ENCODE measurements at places on chromosomes 2 and 18.

- no peak for DNase-seq
These were observed 49.9 kb downstream of the TMEM18 start for GRCh38 chr2:627340-627709.

GRCh38 chr2:152740743-152741328 is 22.4 kb downstream of the ARL6IP6 start:
- peak; percentile 39 for DNase-seq

- DNase-seq: no peak
These were observed 160.6 kb upstream of the SMAD7 start for GRCh38 chr18:49111191-49111988.

DNA sequence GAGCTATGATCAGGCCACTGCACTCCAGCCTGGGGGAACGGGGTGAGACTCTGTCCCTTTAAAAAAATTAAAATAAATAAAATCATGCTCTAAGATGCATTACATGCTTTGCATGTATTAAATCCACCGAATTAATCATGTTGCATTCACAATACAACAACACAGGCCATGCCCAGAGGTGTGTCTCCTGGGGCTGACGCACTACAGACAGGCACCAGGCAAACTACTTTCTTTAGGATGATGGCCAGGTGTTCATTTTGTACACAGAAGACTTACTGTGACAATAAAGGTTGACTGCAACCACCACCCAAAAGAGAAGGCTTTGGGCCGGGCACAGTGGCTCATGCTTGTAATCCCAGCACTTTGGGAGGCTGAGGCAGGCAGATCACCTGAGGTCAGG is 226.8 kb upstream of the PXDN start:
- no peak for DNase-seq

- DNase-seq: no peak
These were observed 337.4 kb downstream of the PTPRM start for GRCh38 chr18:7904529-7904928.

DNA sequence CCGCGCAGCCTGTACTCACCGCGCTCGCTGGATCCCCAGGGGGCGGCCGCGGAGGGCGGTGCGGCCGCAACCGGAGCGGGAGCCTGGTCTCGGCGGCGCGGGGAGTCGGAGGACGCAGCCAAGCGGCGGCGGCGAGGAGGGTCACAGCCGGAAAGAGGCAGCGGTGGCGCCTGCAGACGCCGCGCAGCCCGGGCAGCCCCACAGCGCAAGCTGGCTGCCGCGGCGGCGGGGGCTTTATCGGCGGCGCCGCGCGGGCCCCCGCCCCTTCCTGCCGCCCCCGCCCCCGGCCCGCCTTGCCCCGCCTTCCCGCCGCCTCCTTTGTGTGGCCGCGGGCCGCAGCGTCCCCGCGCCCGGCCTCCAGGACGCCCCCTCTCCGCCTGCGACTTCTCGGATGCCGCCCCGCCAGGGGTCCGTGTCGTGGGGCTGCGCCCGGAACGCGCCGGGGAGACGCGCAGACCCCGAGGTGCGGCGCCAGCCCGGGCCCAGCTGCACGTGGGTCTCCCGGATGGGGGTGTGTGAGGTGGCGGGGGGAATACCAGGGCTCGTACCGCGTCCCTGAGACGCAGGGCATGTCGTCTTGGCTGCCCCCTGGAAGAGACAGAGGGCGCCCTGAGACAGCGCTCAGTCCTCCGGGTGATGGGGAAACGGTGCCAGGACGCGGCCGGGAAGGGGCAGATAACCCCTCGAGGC is at the start of gene SERPINE2:
Gene SERPINE2, minus strand, starts transcription at position 207 of the 690 bp plus-strand sequence. CDS start 37,386 bp downstream, outside the sequence.
- DNase-seq: peak; percentile 16

DNA sequence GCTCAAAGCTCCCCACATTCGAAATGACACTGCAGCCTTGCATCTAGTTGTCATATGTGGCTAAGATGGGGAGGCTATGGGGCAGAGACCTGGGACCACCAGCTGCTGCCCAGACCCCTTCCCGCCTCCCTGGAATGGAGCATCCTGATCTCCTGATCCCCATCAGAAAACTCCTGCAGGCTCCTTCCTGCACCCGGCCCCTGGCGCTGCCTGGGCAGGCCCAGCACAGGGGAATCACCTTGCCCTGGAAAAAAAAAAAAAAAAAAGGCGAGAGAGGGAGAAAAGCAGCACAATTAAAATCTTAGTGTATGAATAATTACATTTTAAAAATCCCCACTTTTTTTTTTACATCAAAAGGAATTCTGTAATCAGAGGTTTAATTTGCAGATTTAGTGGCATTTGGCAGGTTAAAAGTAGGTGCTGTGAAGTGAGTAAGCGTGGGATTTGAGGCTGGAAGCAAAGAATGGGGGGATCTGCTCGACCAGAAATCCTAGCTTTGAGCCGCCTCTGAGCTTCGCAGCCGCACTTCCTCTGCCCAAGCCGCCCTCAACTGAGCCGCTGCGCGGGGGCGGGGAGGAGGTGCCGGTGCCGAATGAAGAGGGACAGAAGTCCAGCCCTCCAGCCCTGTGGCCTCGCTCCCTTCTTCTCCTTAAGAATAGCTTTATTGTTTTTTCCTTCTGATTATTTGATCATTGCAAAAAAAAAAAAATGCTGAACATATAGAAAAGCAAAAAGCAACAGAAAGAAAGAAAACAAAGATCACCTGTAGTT is 30.0 kb downstream of the THNSL2 start:
- no peak for DNase-seq

GRCh38 chr2:46269544-46270273 is 27.5 kb upstream of the EPAS1 start:
- no peak for DNase-seq

GRCh38 chr2:127220768-127221527 is 849 bp upstream of the CYP27C1 start:
- DNase-seq: no peak

DNA sequence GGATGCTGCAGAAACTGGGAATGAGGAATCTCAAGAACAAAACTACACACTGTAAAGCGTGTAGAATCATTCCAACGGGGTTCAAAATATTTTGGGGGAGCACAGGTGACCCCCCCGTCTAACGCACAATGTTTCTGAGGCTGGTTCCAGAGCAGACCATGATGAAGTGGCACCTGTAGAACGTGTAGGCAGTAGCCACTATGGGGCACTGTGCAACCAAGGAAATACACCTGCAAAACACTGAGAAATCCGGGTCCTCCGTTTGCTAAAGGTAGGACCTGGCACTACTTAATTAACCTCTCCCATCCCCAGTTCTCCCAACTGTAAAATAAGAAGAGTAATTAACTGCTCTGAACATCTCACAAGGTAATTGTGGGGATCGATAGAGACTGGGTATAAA is 22.6 kb downstream of the ST6GAL2 start:
- no peak for DNase-seq

DNA sequence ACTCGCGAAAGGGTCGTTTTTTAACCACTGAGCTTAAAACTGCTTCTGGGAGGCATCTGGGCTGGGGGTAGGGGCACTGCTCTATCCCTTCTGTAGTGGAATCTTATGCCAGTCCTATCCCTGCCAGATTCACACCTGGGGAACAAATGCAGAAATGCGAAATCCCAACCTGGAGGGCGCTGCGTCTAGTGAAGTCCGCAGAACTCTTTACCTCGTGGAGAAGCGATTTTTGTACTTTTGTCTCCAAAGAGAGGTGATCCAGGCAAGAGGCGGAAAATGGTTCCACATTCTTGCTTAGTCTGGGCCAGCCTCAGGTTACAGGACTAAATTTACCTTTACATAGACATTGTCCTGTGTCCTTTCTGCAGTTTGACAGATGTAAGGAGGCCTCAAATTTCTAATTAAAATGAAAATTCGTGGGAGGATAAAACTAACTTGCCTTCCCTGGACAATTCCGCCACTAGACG is 10.4 kb downstream of the TBR1 start:
- DNase-seq: no peak

DNA sequence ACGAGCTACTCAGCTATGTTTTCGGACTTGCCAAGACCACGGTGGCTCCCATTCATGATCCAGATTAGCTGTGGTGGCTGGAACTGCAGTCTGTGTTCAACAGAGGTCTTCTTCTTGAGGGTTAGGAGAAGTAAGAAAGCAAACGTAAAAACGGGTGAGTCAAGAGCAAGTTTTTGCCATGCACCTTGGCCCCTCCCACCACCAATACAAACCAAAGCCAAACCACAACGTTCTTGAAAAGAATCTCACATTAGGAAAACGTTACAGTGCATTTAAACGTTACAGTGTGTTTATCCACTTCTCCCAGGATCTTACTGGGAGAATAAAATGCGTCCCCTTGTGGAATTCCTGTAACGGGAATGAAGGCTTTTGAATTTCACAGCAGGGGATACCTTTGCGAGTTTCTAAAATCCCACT is 725 bp downstream of the FBXO48 start:
- DNase-seq: no peak

DNA sequence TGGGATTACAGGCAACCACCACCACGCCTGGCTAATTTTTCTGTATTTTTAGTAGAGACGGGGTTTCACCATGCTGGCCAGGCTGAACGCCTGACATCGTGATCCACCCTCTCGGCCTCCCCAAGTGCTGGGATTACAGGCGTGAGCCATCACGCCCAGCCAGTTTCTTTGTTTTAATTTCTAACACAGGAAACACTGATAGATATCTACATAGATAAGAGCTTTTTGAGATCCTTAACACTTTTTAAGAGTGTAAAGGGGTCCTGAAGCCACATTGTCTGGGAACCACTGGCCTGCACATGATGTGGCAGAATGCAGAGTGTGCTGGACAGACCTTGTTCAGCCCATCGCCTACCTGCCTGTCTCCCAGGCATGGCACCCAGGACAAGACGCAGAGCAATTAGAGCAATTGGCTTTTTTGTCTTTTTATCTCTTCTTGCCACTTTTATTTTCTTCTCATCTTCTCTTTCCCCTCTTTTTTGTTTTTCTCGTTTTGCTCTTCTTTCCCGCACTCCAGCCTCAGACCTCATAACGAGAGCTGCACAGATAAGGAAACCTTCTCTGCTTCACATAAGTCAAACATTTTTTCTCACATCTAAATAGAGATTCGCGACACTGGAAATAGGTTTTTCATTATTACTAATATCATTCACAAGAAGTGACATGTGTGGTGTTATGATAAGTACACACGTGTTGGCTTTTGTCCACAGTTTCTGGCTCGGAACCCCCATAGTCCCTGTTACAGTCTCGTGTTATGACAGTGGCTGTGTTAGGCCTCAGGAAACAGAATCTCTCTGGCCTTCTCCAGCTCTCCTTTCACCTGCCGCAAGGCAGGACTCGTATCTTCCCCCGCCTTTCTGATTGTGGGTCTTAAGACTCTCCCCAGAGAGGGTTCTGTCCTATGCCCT is 25.2 kb upstream of the GPR55 start:
- DNase-seq: no peak

GRCh38 chr2:46650556-46651001 is 171.2 kb downstream of the TMEM247 start:
- peak; percentile 47 for DNase-seq

DNA sequence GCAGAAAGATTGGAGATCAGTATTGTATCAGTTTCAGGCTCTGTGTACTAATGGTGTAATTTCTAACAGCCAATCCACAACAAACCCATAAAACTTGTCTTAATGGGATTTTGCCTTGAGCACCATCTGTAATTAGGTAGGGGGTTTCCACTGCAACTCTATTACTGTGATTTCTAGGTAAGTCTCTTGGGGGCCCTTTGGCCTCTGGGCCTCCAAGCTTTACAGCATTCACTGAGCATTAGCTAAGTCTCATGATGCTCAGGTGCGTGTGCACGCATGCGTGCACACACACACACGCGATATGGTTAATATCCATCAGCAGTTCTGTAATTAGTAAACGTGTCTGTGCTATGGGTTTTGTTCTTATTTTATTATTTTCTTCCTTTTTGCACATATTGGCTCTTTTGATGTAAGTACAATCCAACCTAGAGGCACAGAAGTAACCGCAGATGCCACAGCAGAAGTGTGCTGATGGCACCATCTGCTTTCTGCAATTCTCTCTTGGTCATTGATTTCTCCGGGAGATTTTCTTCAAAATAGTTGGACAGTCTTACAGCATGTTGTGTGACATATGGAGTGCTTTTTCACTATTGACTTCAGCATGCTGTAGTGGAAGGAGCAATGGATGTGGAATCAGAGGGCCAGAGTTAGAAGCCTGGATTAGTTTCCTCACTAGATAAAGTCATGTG is 592.0 kb downstream of the LRRTM4 start:
- DNase-seq: no peak

DNA sequence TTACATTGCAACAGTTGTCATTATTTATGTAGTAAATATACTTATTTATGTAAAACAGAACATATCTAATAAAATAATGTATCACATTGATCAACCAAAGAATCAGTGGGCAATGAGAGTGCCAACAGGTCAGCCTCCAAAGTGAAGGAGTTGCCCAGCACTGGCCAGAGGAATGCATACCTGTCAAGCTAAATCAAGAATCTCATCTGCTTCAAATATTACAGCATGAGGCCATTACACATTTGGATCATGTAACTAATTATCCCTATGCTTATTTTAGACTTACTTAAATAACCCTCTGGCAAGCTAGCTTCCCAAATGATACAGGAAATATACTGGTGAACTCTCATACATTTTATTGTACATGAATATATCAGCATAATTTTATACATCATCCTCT is 1211.7 kb upstream of the ACVR2A start:
- DNase-seq: no peak

- DNase-seq: no peak
These were observed 661 bp upstream of the MGAT5 start for GRCh38 chr2:134253117-134253704.

DNA sequence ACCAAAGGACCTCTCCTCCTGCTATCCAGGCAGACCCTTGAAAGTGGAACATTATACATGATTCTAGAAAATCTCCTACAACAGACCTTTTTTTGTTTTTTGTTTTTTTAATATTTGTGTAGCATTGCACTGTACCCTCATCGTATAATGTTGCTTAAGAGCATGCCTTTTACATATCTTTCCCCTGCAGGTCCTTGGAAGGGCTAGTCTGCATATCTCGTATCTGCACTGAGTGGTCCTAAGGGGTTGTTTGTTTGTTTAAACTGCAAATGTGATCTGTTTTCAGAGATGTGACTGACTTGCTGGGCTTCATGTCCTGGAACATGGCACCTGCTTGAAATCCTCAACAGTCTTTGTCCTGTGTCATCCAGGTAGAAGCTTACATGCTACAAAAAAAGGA is 204.1 kb downstream of the FAM210A start:
- DNase-seq: no peak

- DNase-seq: no peak
These were observed 4.0 kb downstream of the RNMT start for GRCh38 chr18:13730481-13730880.

- no peak for DNase-seq
These were observed 299.8 kb downstream of the TCF4 start for GRCh38 chr18:55287935-55288868.

GRCh38 chr18:48002933-48003365 is 72.5 kb upstream of the SMAD2 start:
- DNase-seq: no peak

- no peak for DNase-seq
These were observed 9.9 kb downstream of the PLEKHM3 start for GRCh38 chr2:208015475-208015874.

DNA sequence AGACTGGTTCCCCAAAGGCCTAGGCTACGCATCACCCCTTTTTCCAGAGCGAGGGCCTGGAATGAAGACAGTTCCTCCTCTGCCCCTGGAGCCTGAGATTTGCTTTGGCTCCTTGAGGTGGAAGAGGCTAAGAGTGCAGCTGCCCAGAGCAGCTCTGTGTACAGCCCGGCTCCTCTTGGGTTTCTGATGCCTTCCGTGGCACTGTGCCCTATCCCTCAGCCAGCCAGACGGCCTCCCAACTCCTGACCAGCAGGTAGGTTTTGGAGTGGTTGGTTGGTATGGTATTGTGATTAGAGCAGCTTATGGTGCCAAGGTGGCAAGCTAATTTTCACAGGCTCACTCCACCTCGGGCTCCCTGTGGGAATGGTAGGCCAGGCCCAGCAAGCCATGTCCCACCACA is 112.2 kb downstream of the TANC1 start:
- no peak for DNase-seq
